NCI-H1436 treated with DMSO at 0.1 percent for 48 hours (cell line): ENCODE measurements at places on chromosomes 2 and 18.

DNA sequence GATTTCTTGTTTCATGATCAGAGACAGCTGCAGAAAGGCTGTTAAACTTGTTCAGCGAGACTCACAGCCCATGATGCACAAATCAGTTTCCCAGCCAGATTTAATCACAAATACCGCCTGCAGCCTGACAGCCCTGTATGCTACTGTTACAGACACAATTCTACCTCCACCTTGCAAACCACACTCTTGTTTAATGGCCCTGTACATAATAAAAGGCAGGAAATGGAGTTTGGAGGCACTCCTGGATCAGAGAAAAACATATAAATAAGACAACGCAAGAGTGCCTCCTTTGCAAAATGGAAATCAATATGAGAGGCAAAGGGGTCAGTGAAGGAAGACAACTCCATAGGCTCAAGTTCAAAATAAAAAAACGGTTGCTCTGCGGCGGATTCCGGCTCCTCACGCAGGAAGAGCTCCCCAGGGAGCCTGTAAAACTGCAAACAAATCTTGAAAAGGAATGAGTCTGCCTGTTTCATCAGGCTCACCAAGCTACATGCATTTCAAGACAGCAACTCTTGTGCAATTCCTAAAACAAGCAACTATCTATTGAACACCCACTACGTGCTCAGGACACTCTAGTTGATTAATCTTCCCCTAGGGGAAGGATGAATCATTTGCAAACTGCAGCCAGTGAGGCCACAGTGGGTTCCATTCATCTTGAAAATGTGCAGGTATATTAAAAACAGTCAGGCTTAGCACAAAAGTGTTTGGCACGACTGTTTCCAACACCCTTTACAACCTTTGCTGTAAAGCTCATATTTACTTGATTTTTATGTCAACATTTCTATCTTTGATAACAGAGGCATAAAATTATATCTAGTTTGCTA is 37.5 kb downstream of the TBC1D8 start:
- DNase-seq: no peak

- DNase-seq: no peak
Measured at GRCh38 chr18:63105636-63106316, 213.8 kb downstream of the BCL2 start.

DNA sequence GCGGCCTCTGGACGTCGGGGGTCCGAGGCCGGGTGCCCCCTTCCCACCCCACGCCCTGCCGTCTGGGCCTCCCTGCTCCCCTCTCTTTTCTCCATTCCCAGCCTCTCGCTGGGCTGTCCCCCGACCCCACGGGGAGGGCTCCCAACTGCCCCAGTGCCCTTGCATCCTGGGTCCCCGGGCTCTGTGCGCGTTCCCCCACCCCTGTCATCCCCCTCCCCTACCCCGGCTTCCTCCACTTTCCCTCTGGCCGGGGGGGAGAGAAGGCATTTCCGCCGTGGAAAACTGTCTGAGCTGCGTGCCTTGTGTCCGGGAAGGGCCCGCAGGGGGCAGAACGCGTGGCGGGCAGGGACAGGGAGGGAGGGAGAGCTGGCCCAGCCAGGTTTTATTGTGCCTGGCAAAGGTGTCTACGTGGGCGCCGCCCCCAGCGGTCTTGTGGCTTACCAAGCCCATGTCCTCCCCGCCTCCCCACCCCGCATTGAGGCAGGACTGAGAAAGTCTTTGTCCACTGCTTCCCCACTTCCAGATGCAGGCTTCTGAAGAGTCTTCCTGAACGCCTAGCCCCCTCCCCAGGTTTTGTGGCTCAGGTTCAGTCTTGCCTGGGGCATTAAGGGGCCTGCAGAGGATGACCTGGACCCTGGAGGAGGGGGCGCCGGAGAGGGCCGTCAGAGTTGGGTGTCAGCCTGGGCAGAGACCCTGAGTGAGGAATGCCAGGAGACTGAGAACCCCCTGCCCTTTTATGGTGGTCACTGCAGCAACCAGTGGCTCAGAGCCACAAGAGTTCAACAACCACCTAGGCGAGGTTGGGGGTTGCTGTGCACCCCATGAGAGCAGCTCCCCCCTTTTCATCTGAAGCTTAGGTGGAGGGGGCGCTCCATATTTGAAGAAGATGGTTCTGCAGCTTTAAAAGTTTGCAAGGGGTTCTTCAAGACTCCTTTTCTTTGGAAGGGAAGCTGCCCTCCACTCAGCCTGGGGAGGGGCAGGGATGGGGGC is 1.3 kb downstream of the ITM2C start:
- DNase-seq: no peak

DNA sequence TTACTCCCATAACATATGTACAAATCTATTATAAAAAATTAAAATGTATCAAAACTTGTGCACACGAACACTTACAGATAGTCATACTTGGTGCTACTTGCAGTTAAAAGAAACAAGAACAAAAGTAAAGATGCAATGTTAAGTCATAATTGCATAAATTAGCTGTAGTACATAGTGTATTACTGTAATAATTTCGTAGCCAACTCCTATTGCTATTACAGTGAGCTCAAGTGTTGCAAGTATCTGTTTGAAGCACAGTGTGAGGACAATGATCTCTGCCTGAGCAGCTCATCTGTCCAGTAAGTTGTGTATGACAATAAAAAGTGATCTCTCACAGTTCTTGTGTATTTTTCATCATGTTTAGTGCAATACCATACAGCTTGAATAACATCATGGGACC is 7.5 kb upstream of the SERPINB13 start:
- no peak for DNase-seq

GRCh38 chr2:134550566-134551164 is 168.1 kb downstream of the TMEM163 start:
- DNase-seq: no peak

DNA sequence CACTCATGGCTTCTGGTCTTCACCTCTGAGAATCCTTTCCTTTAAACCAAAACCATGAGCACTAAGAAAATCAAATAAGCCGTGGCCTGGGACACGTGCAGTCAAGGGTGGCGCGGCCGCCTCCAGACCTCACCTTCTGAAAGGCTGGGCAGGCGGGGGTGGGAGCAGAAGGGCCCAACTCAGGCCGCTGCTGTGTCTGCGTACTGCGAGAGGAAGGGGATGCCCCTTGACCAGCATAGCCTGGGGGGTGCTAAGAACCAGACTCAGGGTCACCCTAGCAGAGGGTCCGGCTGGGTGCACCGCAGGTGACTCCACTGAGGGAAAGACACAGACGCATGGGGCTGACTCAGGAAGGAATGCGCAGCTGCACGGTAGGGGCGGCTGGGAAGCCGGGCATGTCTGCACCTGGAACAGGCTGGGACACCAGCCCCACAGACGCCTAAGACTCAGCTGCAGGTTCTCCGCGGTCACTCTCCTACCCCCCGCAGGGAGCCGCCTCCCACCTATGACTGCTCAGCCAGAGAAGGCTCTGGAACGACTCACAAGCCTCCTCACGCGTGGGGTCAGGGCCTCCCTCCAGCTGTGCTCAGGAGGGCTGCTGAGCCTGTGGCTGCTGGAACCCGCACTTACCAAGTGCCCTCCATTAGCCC is 432.4 kb upstream of the MYT1L start:
- no peak for DNase-seq

GRCh38 chr2:40093021-40093675 is 314.1 kb upstream of the THUMPD2 start:
- DNase-seq: no peak

GRCh38 chr2:219688560-219689445 is 61.4 kb downstream of the SLC4A3 start:
- DNase-seq: no peak

- no peak for DNase-seq
Measured at GRCh38 chr18:60122339-60122738, 222.5 kb downstream of the PMAIP1 start.

- DNase-seq: no peak
Measured at GRCh38 chr18:2994603-2995432, 18.1 kb downstream of the LPIN2 start.

- DNase-seq: no peak
Measured at GRCh38 chr18:42296723-42297122, 341.7 kb downstream of the PIK3C3 start.

DNA sequence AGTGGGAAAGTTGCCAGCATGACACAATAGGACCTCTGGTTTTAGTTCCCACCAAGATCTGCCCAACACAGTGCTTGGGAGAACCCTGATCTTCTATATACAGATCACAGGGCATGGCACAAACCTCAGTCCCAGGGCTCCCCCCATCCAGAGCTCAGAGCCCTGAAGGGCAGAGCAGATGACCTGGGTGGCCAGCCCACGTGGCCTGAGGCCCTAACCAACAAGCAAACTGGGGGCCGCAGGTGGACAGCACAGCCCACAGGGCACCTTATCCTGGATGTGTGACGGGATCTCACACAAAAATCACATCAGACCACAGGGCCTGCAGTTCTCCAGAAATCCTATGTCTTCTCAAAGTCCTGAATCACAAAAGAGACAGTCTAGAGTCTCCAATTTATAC is 34.7 kb downstream of the CRACDL start:
- no peak for DNase-seq

DNA sequence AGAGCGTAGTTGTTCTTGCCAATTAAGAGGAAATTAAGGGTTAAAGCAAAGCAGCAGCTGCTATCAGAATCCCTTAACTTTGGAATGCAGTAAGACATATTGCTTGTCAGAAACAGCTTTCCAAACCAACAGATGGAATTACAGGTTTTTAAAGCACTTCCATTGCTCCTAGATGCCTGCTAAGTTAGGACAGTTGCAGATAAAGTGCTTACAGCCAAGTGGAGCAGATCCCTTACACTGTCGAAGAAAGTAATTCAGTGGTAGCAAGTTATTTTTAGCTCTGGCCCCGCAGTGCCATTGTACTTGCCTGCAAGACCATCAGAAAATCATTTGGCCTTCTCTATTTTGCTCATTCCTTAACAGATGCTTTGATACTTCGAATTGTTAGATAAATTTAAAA is 5.4 kb downstream of the PDK1 start:
- no peak for DNase-seq

DNA sequence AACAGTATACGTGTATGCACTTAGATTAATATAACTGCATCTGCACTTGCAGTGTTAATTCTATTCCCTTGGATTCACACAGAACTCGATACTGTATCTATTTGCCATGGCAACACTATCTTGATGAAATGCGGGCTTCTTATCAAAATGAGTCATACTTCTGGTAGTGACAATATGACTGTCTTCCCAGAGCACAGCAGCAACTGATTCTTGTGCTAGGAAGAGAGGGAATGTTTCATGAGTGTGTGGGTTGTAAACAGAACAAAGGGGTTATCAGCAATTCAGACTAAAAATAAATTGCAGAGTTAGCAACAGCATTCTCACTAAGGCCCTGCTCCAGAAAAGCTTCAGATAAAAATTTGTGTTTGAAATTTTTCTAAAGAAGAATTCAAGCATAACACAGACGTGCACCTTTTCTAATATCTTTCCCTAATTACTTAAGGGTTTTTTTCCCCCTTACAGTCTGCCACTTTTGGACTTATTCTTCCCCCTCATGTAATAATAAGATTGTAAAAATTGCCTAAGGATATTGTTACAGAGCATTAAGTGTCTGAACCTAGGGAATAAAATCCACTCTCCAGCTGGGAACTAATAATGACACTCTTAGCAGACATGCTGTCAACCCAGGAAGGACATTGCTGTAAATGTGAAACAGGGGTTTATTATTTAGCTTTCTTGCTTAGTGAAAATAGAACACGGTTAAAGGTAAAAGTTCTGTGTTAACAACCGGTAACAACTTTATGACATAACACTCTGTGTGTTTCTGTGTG is 99.9 kb upstream of the SLC38A11 start:
- DNase-seq: no peak

GRCh38 chr2:241495172-241496002 is 13.0 kb downstream of the STK25 start:
- DNase-seq: no peak

DNA sequence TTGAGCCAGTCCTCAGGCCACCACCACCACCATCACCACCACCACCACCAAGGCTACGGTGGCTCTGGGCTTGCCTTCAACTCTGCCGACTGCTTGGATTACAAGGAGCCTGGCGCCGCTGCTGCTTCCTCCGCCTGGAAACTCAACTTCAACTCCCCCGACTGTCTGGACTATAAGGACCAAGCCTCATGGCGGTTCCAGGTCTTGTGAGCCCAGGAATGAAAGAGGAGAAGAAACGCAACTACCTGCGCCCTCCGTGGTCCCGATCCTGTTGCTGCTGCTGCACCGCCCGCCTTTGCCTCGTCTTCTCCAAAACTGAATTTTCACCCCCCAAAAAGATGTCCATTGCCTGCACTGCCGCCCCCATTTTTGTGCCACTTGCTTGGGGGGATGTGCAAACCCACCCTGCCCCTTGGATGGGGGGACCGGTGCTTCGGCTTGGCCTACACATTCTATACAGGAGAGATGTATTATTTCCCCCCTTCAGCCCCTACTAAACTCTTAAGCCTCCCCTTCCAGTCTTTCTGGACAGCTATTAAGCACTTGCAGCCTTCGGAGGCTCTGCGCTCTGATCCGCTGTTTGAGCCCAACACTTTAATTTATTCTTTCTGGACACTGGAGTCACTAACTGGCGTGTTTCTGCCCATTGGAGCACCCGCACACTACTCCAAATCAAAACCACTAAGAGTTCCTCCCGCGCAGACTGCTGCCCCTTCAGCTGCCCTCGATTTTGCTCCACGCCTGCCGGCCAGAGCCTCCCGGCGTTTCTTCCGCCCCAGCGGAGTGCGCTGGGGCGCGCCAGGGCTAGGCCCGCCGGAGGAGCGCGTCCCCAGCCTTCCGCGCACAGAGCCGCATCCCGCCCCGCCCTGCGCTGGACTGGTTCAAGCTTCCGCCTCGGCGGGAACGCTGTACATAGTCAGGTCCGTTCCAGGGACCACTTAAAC is 5.7 kb downstream of the OTX1 start:
- DNase-seq: no peak

- no peak for DNase-seq
Measured at GRCh38 chr18:44842588-44843412, 162.1 kb downstream of the SETBP1 start.

DNA sequence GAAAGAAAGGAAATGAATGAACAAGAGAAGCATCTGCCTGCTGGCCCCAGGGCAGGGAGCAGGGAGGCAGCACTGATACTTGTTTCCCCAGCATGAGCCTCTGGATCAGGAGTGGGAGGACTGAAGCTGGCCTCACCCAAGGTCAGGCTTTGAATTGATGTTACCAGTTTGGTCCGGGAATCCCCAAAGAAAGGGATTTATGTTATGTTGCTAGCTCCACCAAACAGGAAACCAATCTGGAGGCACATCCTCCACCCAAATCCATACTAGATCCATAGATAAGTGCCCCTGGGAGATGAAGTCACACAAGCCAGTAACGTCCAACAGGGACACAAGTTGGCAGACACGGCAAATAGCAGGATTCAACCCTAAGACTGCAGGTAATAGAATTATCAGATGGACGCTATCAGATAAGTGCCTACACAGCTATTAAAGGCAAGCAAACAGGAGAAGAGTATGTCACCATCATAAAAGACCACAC is 85.9 kb downstream of the MTCL1 start:
- DNase-seq: no peak

DNA sequence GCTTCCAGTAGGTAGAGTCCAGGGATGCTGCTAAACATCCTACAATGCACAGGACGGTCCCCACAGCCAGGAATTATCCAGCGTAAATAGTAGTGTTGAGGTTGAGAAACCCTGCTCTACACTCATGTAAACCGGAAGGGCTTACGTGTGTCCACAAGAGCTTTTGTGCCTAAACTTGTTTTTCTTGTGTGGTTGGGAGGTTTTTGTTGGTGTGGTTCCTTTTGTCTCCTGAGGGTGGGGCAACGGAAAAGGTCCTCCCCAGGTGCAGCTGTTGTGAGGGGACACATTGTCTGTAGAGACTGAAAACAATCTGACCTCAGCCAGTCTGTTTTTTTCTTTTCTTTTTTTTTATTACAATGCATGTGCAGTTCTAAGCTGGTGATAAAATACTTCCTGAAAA is 72.7 kb upstream of the MGAT5 start:
- no peak for DNase-seq

- no peak for DNase-seq
Measured at GRCh38 chr2:27572439-27572838, 10.4 kb upstream of the ZNF512 start.

- DNase-seq: no peak
Measured at GRCh38 chr2:5482929-5483331, 209.3 kb upstream of the SOX11 start.
